RPMI7951 (cell line): ENCODE measurements at places on chromosomes 5 and 9. TPM values are rescaled to one million over a fixed set of nuclear protein-coding genes. Genes with fewer than 3 reads are reported as not detected.

Gene OSMR
- 21.2 and 22.5 TPM in 2 replicates for total RNA-seq

DNA sequence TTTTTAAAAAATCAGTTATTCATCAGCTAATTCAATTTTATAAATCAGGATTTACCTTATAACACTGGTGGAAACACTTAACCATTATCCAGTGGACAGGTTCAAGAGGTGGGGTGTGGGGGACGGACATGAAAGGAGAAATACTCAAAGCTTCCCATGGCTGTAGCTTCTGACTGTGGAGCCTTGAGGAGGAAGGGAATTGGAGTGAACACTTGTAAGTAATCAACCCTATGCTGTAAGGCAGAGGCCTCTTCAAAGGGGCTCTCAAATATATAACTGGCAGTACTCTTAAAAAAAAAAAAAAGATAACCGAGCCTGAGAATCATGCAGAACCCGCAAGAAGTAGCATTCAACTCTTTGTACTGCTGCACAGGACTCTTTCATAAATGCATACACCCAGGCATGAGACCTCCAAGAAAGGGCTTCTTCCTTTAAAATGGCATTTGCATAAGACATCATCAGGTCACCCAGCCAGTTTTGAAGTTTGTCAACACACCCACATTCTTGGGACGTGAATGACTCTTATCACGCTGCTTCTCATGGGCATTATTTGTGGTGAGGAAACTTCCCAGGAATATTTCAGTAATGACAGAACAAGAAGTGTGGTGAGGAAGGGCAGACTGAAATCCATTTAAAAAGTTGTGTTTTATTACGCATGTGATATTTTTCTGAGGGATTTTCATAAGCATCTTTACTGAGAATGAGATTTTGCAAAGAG is 8.1 kb downstream of the OSMR start:
- DNase-seq, result peak; percentile 87

- no peak for DNase-seq
Measured at GRCh38 chr9:96158909-96159575, 142.9 kb downstream of the HSD17B3 start.

Gene PCDHB14
- total RNA-seq, result 0.72 and 0.88 TPM in 2 replicates

Gene CCL27
- total RNA-seq, result not detected in 2 replicates

Gene PFN3
- not detected in 2 replicates for total RNA-seq

Gene FOXD4L3
- not detected in 2 replicates for total RNA-seq

- DNase-seq, result peak; percentile 1
Measured at GRCh38 chr5:87383216-87383615, 29.5 kb downstream of the CCNH start.

- DNase-seq, result no peak
Measured at GRCh38 chr9:93665128-93665636, 88.8 kb downstream of the PHF2 start.

GRCh38 chr9:75712700-75713099 is 177.8 kb upstream of the PCSK5 start:
- no peak for DNase-seq

DNA sequence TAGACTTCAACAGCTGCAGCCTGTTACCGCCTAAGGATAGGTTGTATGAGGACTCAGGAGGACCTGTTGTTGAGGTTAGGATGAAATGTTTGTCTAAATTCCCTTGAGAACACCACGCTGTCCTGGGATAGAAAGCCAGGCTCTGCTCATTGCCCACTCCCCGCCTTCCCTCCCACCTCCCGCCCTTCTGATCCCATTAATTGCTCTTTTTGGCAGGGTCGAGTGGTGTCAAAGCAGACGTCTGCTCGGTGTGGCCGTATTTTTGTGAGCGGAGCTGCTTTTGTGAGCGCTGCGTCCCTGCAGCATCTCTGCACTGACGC is 62.3 kb downstream of the SPATA31C2 start:
- DNase-seq, result no peak

Gene RBM22
- total RNA-seq, result 34.2 and 38.0 TPM in 2 replicates

DNA sequence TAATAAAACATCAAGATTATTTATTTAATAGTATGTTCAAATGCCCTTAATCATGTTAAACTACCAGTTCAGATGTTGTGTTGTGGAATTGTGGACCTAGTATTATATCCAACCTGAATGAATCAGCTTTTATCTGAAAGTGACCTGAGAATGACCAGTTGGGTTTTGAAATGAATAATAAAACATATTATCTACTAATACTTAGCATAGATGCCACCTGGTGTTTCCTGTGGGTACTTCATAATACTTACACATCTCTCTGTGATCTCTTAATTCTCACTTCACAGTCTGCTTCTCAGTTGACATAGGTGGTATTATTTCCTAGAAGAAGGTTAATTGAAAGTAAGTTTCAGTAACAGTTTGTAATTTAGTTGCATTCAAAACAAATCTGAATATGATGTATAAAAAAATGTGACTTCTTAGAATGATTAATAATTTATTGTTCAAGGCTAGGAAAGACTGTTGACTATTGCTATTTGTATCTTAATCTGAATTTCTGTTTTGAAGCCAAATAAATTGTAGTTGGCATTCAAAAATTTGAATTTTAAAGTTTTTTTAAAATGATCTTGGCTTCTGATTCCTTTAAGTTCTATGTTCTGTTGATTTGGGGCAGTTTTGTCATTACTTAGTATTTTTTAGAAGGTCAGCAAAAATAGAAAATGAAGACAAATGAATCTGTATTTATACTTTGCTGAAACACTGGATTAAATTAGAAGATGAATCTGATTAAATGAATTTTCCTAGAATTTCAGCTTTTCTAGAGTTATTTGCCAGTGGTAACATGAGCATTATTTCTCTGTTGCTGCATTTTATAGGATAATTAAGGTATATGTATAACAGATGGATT is 48.2 kb downstream of the KIF2A start:
- DNase-seq, result peak; percentile 41

DNA sequence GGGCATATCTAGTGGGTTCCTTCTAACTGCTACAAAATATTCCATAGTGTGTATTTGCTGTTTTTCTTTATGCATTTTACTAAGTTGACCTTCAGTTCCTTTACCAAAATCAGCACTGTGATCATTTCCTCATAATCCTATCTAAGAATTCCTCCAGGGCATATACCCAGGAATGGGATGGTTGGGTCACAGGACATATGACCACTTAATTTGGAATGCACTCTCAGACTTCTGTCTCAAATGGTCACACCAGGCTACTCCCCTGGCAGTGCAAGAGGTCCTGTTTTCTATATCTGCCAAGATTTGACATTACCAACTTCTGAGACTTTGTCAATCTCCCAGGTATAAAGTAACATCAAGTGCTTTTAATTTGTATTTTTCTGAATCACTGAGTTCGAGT is 63.9 kb downstream of the ADAMTS12 start:
- DNase-seq, result peak; percentile 92

DNA sequence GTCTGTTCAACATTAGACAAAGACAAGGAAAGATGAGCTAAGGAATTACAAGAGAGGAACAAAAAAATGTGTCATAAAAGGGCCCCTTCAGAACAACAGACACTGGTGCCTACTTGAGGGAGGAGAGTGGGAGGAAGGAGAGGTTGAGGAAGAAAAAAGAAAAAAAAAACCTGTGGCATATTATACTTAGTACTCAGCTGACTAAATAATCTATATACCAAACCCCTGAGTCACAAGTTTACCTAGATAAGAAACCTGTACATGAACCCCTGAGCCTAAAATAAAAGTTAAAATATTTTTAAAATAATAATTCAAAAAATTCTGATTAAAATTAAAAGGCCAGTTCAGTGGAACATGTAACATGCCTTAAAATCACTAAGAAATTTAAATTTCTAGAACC is 107.3 kb downstream of the MTREX start:
- no peak for DNase-seq

DNA sequence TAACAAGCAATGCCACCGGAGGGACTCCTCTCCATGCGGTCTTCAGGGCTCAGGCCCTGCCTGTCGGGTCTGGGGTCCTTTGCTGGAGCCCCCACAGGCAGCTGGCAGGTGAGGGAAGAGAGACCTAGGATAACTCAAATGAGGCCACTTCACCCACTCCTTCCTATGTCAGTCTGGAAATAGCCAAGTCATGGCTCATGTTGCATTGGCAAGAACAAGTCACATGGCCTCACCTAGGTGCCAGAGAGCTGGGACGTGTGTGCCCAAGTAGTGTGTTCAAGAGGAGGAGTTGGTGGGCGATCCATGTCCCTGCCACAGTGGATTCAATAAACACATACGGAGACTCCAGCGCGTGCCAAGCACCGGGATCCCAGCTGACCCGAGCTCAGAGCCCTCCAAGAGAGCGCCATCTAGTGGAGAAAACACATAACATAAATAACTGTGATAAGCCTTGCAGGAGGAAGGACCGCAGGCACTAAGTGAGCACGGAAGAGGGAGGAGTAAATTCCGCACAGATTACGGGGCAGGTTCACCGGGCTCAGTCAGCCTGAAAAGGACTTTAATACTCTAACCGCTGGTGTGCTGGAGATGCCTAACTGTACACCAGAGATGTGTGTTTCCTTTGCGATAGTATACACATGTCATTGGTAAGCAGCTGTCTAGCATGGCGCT is 580.8 kb downstream of the CCDC171 start:
- DNase-seq, result peak; percentile 79

GRCh38 chr5:93010616-93011015 is 570.4 kb downstream of the NR2F1-AS1 start:
- DNase-seq, result no peak

Gene MVB12B
- 1.6 and 2.2 TPM in 2 replicates for total RNA-seq

Gene FOXD1
- total RNA-seq, result 9.1 and 11.2 TPM in 2 replicates

Gene GGTA1
- total RNA-seq, result not detected in 2 replicates

Gene HTR4
- not detected in 2 replicates for total RNA-seq

DNA sequence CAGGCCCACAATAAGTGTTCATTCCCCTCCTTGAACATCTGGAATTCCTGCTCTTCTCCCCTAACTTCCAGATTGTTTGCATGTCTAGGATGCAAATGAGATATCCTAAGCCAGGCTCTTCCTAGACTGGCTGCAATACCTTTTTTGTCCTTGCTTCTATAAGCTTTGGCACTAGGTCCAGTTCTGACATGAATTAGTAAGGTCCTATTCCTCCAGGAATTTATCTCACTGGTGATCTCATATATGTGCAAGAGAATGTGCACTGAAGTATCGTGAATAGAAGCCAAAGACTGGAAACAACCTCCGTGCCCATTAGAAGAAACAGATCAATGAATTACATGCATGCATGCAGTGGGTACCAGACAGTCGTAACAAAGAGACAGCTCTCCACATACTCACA is 25.2 kb downstream of the DUSP1 start:
- no peak for DNase-seq

Gene ADAMTS12
- total RNA-seq, result 30.0 and 31.7 TPM in 2 replicates

- DNase-seq, result no peak
Measured at GRCh38 chr5:142569905-142570304, 116.0 kb downstream of the FGF1 start.

Gene CCDC112
- 8.4 and 8.9 TPM in 2 replicates for total RNA-seq

GRCh38 chr5:109803854-109804253 is 114.1 kb downstream of the MAN2A1 start:
- no peak for DNase-seq

DNA sequence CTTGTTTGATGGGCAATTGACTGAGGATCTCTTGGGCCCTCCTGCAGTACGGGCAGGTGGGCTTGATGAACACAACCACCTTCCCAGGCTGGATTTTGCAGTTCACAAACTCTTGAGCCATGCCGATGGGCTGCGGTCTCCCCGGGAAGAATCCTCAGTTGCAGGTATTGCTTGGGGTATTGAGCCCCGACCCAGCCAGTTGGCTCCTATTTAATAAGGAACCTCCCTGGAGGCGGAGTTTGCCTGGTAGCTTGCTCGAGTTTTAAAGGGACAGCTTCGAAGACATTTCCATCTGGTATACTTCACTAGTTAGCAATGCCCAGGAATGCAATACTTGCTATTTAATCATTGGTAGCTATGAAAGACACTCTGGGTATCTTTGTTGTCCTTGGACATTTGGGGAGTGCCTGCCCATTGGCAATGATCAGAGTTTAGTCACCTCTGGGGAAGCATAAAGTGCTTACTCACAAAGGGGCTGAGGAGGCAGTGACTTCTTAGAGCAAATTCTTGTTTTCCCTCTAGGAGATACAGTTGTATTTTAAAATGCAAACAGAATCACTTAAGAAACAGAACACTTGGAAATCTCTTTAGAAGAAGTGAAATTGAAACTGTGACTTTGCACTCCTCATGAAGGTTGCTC is at the start of gene GLRX:
Gene GLRX, minus strand, starts transcription at position 185 of the 640 bp plus-strand sequence. Its CDS starts 64 bp downstream, at position 121.
- peak; percentile 82 for DNase-seq

GRCh38 chr9:137462396-137462985 is 3.4 kb upstream of the NSMF start:
- no peak for DNase-seq

DNA sequence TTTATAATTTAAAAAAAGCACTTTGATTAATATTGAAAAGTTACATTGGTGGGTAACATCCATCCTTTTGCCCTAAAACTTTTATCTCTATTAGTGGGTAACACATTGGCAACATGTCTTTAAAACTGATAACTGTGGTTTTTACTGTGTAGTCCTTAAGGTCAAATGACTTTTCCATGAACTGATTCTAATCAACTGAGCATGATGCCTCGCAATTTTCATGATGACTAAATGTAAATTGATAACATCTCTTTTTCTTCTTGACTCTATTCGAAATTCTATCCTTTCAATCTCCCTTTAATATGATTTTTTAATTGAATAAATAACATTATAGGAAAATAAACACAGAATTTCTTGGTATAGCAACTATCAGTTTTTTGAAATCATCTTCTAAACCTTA is 6.3 kb upstream of the IL5 start:
- no peak for DNase-seq

DNA sequence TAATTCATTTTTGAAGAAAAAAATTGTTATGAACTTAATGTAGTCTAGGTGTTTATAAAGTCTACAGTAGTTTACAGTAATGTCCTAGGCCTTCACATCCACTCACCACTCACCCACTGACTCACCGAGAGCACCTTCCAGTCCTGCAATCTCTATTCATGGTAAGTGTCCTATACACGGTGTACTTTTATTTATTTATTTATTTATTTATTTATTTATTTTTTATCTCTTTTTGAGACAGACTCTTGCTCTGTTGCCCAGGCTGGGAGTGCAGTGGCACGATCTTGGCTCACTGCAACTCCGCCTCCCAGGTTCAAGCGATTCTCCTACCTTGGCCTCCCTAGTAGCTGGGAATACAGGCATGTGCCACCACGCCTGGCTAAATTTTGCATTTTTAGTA is 39.3 kb upstream of the PIK3R1 start:
- DNase-seq, result no peak

Gene KCNIP1
- total RNA-seq, result not detected in 2 replicates

Gene LRRC26
- not detected in 2 replicates for total RNA-seq

Gene SHISAL2B
- total RNA-seq, result not detected in 2 replicates
